ENCODE measurements at places on chromosomes 4 and X.

DNA sequence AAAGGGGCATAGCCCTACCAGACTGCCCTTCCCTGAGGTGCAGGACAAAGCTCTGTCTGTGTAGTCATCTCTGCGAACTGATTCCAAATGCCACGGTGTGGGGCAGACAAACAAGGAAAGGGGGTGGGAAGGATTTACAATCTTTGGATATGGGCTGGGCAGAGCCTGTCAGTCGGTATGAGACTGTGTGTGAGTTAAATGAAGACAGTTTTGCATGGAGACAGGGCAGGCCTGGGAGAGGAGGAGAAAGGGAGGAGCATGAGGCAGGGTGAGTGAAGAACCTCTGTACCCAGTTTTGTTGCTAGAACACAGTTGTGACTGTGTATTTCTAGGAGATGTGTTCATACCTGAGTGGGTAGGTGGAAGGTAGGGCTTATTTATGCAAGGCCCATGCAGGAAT, 59.4 kb upstream of the MSN start:
- no peak for DNase-seq

DNA sequence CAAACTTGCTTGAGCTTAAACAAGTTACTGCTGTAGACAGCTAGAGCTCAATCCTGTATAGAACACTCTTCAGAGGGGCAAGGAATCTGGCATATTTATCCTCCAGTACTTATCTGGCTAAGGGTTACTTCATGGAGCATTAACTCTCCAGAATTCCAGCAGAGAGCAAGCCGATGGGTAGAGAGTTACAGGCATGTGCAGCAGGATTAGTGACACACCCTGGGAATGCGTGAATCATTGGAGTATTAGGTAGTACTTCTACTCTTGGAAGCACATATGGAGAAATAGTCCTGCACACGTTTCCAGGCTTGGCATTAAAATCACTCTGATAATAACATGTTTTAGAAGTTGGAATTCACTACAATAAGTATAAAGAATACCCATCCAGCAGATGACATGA, 35.4 kb downstream of the GRXCR1 start:
- DNase-seq: no peak

GRCh38 chrX:49175435-49176274, 4.0 kb downstream of the PLP2 start:
- DNase-seq: no peak

- DNase-seq: no peak
Measured at GRCh38 chrX:135531813-135532212, 11.4 kb downstream of the INTS6L start.

DNA sequence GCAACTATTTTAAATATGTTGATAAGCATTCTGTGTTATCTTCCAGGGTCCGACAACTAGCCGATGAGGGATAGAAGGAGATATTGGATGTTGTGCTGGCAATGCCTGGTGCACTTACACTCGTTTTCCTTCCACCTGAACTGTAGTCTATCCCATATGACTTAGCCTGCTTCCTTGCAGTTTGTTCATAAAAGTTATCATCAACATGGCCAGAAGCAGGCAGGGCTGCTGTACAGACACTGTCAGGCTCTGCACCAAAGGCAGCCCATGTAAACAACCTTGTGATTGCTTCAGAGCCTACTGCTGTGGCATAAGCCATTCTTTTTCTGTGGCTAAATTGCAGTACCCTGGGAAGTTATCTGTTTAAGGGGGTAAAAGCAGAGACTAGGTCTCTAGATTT, 1.6 kb downstream of the MAPK10 start:
- DNase-seq: no peak

Data from suppressor macrophage treated with lipopolysaccharide for 1 hour (primary cell).